Breast epithelium (tissue), 4 donors: ENCODE measurements at places on chromosomes 3 and 15. TPM values are rescaled to one million over a fixed set of nuclear protein-coding genes. Genes with fewer than 3 reads are reported as not detected.

NR2E3 gene
- total RNA-seq = 1.6 TPM

CD200 gene
- 17.0 TPM for total RNA-seq

RTP1 gene
- not detected for total RNA-seq

SENP8 gene
- total RNA-seq = 2.0 TPM

SIDT1 gene
- 3.8 TPM for total RNA-seq

CHL1 gene
- total RNA-seq = 49.8 TPM

FOXB1 gene
- total RNA-seq = not detected

TMEM207 gene
- not detected for total RNA-seq

CLDN18 gene
- total RNA-seq = not detected

UTS2B gene
- total RNA-seq = not detected

SPINK8 gene
- total RNA-seq = not detected

AMOTL2 gene
- 281 TPM for total RNA-seq

C2CD4A gene
- 0.66 TPM for total RNA-seq

GRCh38 chr3:58532794-58533220 lies 4.2 kb downstream of the ACOX2 start:
- peaks cover 18% of the 10 kb centered on the region for H3K4me1 ChIP-seq
- peak; percentile 60 for DNase-seq
- no peak overlapping the region for H3K27ac ChIP-seq
- H3K4me3 ChIP-seq = no peak overlapping the region
- H3K36me3 ChIP-seq = no peaks in the 10 kb centered on the region

- no peak overlapping the region for H3K4me3 ChIP-seq
- H3K27ac ChIP-seq = no peak overlapping the region
- no peaks in the 10 kb centered on the region for H3K36me3 ChIP-seq
- H3K27me3 ChIP-seq = no peaks in the 10 kb centered on the region
- H3K4me1 ChIP-seq = no peaks in the 10 kb centered on the region
Observed at GRCh38 chr3:66554178-66554577, 53.4 kb upstream of the LRIG1 start.

GRCh38 chr3:131036986-131037385 lies 10.3 kb downstream of the NEK11 start:
- H3K4me1 ChIP-seq = no peaks in the 10 kb centered on the region
- no peak overlapping the region for H3K4me3 ChIP-seq
- H3K27ac ChIP-seq = no peak overlapping the region
- no peak for DNase-seq

DNA sequence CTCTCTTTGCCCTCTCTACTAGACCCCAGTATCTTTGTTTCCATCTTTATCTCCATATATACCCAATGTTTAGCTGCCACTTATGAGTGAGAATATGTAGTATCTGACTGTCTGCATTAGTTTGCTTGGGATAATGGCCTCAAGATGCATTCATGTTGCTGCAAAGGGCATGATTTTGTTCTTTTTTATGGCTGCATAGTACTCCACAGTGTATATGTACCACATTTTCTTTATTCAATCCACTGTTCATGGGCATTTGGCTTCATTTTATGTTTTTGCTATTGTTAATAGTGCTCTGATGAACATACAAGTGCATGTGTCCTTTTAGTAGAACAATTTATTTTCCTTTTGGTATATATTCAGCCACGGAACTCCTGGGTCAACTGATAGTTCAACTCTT lies 671.5 kb upstream of the GRM7 start:
- H3K4me3 ChIP-seq = no peak overlapping the region
- no peaks in the 10 kb centered on the region for H3K36me3 ChIP-seq
- H3K27me3 ChIP-seq = no peaks in the 10 kb centered on the region
- no peak for DNase-seq
- H3K4me1 ChIP-seq = no peaks in the 10 kb centered on the region
- no peak overlapping the region for H3K27ac ChIP-seq

GRCh38 chr15:78917888-78918287 lies 27.0 kb downstream of the CTSH start:
- no peaks in the 10 kb centered on the region for H3K36me3 ChIP-seq
- H3K27me3 ChIP-seq = no peaks in the 10 kb centered on the region
- no peaks in the 10 kb centered on the region for H3K4me1 ChIP-seq
- H3K27ac ChIP-seq = no peak overlapping the region

GRCh38 chr15:59189241-59189640 lies 17.4 kb upstream of the LDHAL6B start:
- H3K27me3 ChIP-seq = no peaks in the 10 kb centered on the region
- H3K4me1 ChIP-seq = no peaks in the 10 kb centered on the region
- no peak overlapping the region for H3K27ac ChIP-seq
- no peak for DNase-seq

GRCh38 chr15:65688462-65688861 lies 66.7 kb downstream of the SLC24A1 start:
- H3K36me3 ChIP-seq = peaks cover 3% of the 10 kb centered on the region
- no peaks in the 10 kb centered on the region for H3K4me1 ChIP-seq
- H3K4me3 ChIP-seq = no peak overlapping the region
- no peak overlapping the region for H3K27ac ChIP-seq
- no peak for DNase-seq

DNA sequence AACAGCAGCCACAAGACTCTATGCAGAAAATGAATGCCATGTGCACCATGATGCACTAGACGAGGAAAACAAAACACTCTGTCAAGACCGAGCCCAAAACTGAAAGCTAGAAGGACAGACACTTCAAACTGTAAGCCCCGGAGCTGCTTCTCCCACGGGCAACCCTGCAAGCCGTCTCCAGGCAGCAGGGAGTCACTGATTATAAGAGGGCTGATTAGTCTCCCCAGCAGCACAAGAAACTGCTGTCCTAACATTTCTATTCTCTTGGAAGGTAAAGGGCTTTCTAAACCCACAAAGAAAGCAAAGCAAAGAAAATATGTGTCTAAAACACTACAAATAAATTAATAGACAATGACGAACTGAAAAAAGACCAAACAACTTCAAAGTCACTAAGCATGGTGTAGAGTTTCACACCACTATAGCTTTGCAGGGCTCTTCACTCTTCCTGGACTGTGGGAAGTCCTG lies 15.5 kb downstream of the TBC1D2B start:
- H3K36me3 ChIP-seq = no peaks in the 10 kb centered on the region
- peaks cover 8% of the 10 kb centered on the region for H3K4me1 ChIP-seq
- H3K4me3 ChIP-seq = no peak overlapping the region
- no peak for DNase-seq

DNA sequence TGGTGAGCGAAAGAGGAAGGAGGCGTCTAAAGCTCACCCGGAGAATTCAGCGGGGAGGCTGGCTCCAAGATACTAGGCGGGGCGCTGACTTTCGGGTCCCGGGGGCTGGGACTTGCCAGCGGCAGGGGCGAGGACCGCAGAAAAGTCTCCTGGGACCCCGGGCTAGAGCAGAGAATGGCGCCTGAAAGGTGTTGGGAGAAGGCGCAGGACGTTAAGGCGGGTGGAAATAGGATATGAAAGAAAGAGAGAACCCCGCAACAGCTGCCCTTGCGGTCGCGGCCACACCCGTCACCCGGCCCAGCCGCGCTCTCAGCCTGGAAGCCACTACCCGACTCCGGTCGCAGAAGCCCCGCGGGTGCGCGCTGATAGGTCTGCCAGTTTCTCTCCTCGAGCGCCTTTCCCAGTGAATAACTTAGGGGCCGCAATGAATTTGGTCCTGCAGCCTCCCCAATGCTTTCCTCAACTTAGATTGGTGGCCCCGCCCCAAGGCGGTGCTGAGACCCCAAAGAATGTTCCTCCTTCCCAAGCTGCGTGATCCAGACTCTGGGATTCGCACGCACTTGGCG lies 604 bp downstream of the LTK start:
- H3K27ac ChIP-seq = no peak overlapping the region
- peaks cover 9% of the 10 kb centered on the region for H3K27me3 ChIP-seq
- peaks cover 9% of the 10 kb centered on the region for H3K4me1 ChIP-seq
- no peak for DNase-seq
- H3K36me3 ChIP-seq = no peaks in the 10 kb centered on the region

DNA sequence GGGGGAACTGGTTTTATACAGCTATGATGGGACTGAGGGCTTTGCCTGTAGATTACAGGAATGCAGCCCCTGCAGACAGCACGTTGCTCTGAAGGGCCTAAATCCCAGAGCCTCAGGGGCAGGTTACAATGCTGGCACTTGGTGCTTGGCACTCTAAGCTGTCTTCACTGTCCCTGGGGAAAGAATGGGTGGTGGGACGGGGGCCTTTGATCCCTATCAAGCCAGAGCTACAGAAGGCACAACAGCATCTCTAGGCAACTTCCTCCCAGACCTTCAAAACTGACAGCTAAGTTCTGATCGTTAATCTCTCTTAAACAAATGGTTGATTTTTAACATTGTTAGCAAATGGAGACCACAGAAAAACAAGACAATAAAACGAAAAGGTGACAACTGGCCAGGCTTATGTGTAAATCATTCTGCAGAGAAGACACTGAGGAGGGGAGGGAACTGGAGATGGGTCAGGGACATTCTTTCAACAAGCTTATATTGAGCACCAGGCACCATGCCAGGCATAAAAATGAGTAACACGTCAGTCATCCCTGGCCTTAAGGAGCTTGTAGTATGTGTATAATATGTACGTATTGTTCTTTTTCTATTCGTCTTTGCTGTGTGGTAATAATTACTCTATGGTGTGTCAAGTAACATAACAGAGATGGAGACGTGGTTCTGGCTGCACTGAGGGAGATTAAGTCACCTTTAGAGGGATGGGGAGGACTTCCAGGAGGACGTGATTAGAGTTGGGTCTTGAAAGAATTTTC lies 49.1 kb downstream of the CA12 start:
- no peaks in the 10 kb centered on the region for H3K27me3 ChIP-seq
- no peak overlapping the region for H3K27ac ChIP-seq
- DNase-seq = no peak
- no peak overlapping the region for H3K4me3 ChIP-seq
- H3K36me3 ChIP-seq = no peaks in the 10 kb centered on the region

GRCh38 chr3:146777941-146778340 lies 172.8 kb upstream of the PLSCR5 start:
- H3K27ac ChIP-seq = no peak overlapping the region
- DNase-seq = no peak
- no peaks in the 10 kb centered on the region for H3K27me3 ChIP-seq
- no peaks in the 10 kb centered on the region for H3K4me1 ChIP-seq
- H3K36me3 ChIP-seq = no peaks in the 10 kb centered on the region
- no peak overlapping the region for H3K4me3 ChIP-seq

GRCh38 chr3:108509263-108509662 lies 1.1 kb downstream of the MYH15 start:
- H3K36me3 ChIP-seq = no peaks in the 10 kb centered on the region
- no peak overlapping the region for H3K27ac ChIP-seq
- H3K4me1 ChIP-seq = no peaks in the 10 kb centered on the region
- H3K4me3 ChIP-seq = no peak overlapping the region

- no peak overlapping the region for H3K27ac ChIP-seq
- no peaks in the 10 kb centered on the region for H3K4me1 ChIP-seq
- no peaks in the 10 kb centered on the region for H3K36me3 ChIP-seq
- no peak overlapping the region for H3K4me3 ChIP-seq
Observed at GRCh38 chr3:81439108-81439507, 322.3 kb downstream of the GBE1 start.

DNA sequence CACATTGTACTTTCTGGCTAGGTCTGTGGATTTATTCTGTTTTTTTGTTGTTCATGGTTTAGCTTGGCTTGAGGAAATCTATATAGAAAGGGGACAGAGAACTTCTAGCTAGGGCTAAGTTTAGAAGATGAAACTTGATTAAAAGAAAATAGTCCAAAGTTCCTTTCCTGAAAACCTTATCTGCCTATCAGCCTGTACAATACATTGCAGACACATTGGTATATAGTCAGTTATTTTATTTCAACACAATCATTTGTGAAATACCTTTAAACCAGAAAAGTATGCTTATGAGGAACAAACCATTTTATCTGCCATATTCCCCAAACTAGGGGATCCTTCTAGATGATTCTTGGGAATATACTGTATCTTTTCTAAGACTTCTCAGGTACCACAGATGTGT lies 147.3 kb upstream of the CGNL1 start:
- H3K4me3 ChIP-seq = no peak overlapping the region
- no peaks in the 10 kb centered on the region for H3K4me1 ChIP-seq
- H3K36me3 ChIP-seq = peaks cover 3% of the 10 kb centered on the region
- H3K27me3 ChIP-seq = no peaks in the 10 kb centered on the region
- no peak for DNase-seq

DNA sequence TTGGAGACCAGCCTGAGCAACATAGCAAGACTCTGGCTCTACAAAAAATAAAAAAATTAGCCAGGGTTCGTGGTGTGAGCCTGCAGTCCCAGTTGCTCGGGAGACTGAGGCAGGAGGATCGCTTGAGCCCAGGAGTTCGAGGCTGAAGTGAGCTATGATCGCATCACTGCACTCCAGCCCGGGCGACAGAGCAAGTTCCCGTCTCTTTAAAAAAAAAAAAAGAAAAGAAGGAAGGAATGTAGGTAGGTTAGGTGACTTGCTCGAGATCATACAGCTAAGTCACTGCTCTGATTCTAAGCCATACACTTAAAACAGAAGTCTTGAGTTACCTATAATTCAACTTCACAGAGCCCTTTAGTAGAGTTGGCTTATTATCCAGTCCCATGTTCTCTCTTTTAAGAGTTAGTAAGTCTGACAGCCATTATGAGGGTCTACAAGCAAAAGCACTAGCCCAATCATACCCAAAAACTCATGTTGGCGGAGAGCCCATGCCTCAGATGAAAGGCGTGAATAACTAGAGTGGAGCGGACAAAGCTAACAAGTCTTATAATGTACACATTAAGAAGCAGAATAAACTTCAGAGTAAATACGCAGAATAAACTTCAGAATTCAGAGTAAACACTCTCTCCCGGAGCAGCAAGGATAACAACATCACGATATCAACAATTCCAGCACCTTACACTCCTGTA lies 768 bp downstream of the AAGAB start:
- no peaks in the 10 kb centered on the region for H3K36me3 ChIP-seq
- DNase-seq = no peak
- H3K27ac ChIP-seq = peak overlapping the region; percentile 95
- no peaks in the 10 kb centered on the region for H3K27me3 ChIP-seq

DNA sequence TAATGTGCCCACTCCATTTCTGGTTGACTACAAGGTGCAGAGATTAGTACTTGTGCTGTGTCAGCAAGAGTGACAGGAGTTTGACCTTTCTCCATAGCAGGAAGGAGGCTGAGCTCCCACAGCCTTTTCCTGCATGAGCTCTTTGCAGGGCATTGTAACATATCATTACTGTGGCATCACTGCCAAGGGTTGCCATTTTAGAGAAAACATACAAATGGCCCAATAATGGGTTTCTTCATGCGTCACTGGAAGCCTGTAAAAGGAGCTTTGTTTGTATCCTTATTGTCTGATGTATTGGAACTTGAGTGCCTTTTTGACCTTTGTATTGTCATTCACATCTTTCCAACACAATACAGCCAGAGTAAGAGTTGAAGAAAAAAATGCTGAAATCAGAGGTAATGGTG lies 323.0 kb upstream of the CDIN1 start:
- no peaks in the 10 kb centered on the region for H3K27me3 ChIP-seq
- H3K4me3 ChIP-seq = no peak overlapping the region
- no peak for DNase-seq
- H3K4me1 ChIP-seq = no peaks in the 10 kb centered on the region

- no peak for DNase-seq
- no peaks in the 10 kb centered on the region for H3K4me1 ChIP-seq
- no peak overlapping the region for H3K4me3 ChIP-seq
- no peaks in the 10 kb centered on the region for H3K27me3 ChIP-seq
- no peak overlapping the region for H3K27ac ChIP-seq
- no peaks in the 10 kb centered on the region for H3K36me3 ChIP-seq
Observed at GRCh38 chr3:100779480-100779879, 70.2 kb downstream of the TFG start.
